ENCODE measurements at places on chromosomes 6 and 20.

DNA sequence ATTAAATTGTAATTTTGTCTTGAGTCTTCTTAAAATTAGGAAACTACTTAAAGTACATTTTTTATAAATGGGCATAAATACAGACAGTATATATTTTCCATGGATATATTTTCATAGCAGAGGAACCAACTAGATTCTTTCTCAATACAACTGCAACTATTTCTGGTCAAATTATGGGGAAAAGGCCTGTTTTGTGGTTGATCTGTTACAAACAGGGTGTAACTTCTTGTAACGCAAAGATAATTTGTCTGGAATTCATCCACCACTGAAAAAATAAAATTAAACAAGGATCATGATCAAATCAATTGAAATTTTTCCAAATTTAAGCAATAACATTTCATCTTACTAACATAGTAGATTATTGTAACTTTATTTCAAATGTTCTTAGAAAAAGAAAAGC lies 67.2 kb upstream of the RNF146 start:
- DNase-seq, result no peak

- no peak for DNase-seq
Observed at GRCh38 chr6:57142178-57142525, 30.0 kb upstream of the BAG2 start.

DNA sequence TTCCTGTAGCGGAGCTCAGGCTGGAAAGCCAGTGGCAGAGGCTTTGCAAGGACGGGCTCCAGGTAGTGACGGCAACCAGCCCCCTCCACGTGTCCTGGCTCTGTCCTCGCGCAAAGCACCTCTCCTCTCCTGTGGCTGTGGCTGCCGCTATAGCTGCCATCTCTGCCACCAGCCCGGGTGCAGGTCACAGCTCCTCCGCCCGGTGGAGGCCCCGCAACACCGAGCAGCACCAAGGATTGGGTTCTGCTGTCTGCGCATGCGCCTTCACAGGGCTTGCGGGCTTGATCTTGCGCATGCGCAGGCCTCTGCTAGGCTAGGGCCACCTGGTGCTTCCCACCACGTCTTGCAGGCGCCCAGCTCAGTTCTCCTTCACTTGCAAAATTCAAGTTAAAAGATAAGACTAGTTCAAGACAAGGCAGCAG lies 625.4 kb downstream of the QKI start:
- peak; percentile 34 for DNase-seq

DNA sequence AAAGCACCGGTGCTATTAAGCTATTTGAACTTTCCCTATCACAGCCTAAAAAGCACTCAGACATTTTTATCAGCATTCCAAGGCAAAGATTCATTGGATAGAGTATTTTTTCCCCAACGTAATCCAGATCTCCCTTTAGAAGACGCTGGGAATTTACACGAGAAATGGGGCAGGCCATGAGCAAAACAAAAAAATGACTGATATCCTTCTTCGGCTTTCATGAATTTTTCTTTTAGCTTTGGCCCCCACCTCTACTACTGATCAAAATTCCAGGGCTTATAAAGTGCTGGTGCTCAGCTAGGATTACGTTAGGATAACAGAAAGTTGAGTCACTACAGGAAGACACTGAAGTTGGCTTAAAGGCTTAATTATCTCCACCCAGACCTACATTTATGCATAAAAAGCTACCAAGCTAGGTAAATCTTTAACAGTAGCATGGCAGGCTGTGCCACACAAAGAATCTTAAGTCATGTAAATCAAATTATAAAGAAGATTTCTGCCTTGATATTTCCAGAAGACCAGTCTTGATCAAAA lies 418.5 kb upstream of the BTBD3 start:
- DNase-seq, result no peak
